ENCODE measurements at places on chromosomes 5 and 9. TPM values are rescaled to one million over a fixed set of nuclear protein-coding genes. Genes with fewer than 3 reads are reported as not detected.

Gene ZNF454
- 6.9 TPM for total RNA-seq

Gene C5orf58
- total RNA-seq, result not detected

Gene FKTN
- total RNA-seq, result 17.0 TPM

Gene GARIN3
- not detected for total RNA-seq

Gene ADCY2
- total RNA-seq, result 17.0 TPM

Gene CTXN3
- total RNA-seq, result 0.47 TPM

Gene TAF11L10
- total RNA-seq, result not detected

Gene ENTPD2
- 3.6 TPM for total RNA-seq

Gene IZUMO3
- not detected for total RNA-seq

Gene GABRA1
- 0.29 TPM for total RNA-seq

Gene DBH
- total RNA-seq, result 1.1 TPM

Gene ANKRD55
- 0.76 TPM for total RNA-seq

Gene ACTBL2
- total RNA-seq, result not detected

Gene PCDHB14
- total RNA-seq, result 8.6 TPM

Gene MARCHF11
- total RNA-seq, result 0.35 TPM

Gene ATP10B
- total RNA-seq, result 0.47 TPM

Gene CDH9
- total RNA-seq, result 10.2 TPM

Gene GCNT1
- 5.4 TPM for total RNA-seq

Gene SLC6A19
- total RNA-seq, result 33.0 TPM

Gene PCDHGA5
- 8.7 TPM for total RNA-seq

Gene TAS2R1
- total RNA-seq, result not detected

Gene INSL4
- not detected for total RNA-seq

Gene TRUB2
- 26.6 TPM for total RNA-seq

Gene SLC1A3
- total RNA-seq, result 5.2 TPM

Gene SH2D3C
- total RNA-seq, result 22.4 TPM

Gene INSL6
- not detected for total RNA-seq

Gene CCL27
- not detected for total RNA-seq

Gene GZMA
- total RNA-seq, result 1.8 TPM

Gene MEIKIN
- total RNA-seq, result not detected

All from metanephros (tissue), 2 donors.